Activated naive CD4-positive, alpha-beta T cell treated with anti-CD3 and anti-CD28 coated beads, Interleukin-2, amount 50 U/mL, for 16 hours (primary cell): ENCODE measurements at places on chromosomes 13 and 19.

GRCh38 chr13:99528547-99528946 lies 27.3 kb downstream of the TM9SF2 start:
- peak; percentile 29 for DNase-seq

DNA sequence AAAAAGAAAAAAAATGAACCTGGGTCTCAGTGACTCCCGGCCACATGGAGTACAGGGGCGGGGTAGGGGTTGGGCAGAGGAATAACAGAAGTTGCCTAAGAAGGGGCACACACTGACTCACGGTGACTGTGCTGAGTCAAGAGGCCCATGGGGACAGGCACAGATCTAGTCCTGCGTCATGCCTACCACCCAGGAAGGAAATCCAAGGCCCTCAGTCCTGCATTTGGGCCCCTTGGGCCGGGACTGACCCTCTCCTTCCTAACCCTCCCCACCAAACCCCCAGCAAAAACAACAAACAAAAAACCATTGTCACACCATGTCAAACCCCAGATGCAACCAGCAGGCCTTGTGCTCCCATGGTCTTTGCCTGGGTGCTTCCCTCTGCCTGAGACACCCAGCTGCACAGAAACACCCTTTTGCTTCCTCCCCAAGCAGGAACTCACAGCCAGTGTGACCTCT lies 9.6 kb upstream of the NOTCH3 start:
- DNase-seq = no peak

- no peak for DNase-seq
Measured at GRCh38 chr13:98824376-98825160, 72.1 kb upstream of the SLC15A1 start.

DNA sequence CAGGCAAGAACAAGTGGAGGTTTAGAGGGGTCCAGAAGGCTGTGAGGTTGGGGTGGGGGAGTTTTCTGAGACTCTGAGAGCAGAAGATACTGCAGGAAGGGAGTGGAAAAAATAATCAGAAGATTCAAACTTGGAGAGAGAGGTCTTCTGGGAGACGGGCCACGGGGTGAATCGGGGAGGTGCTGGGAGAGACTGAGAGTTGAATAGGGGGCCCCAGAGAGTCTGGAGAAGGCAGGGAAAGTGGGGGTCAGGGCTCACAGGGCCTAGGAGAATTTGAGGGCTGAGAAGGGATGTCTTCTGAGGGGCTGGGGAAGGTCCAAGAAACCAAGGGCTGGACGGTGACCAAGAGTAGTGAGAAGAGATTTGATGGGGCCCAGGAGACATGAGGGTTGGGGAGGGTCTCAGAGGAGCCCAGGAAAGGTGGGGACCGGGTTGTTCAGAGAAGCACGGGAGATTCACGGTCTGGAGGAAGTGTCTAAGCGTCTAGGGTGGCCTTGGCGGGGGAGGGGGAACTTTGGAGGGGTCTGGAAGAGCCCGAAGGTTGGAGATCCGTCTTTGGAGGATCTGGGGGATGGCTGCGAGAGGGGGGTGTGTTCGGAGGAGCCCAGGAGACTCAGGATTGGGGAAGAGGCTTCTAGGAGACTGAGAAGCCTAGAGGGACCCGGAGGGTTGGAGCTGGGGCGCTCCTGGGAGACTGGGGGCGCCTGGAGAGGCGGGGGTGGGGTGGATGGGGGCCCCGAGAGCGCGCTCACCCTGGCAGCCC lies 1.5 kb downstream of the KCNC3 start:
- DNase-seq = no peak

DNA sequence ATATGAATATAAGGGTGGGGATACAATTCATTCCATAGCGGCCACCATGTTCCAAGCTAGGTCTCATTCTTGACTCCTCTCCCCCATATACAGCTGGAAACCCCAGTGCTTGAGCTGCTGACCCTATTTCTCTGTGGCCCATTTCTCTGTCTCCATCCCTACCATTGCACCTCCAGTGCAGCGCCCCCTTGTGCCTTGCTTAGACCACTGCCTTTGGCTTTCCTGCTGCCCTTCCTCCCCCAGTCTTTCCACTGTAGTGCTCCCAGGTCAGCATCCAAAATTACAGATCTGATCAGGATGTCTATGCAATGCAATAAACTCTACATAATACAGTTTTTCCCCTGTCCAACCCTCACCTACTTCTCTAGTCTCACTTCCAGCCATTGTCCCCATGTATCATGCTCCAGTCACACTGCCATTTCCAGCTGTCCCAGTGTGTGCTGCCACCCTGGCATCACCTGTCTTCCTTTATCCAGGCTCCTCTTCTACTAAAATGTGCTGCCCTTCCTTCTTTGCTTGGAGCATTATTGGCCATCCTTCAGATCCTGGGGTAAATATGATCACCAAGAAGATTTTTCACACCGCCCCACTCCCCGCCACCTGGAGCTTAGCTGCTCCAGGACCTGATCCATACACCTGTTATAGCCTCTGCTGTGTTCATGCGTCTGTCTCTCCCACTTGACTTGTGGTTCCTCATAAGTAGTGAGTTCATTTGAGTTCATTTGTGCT lies 199.4 kb upstream of the IPO5 start:
- no peak for DNase-seq

DNA sequence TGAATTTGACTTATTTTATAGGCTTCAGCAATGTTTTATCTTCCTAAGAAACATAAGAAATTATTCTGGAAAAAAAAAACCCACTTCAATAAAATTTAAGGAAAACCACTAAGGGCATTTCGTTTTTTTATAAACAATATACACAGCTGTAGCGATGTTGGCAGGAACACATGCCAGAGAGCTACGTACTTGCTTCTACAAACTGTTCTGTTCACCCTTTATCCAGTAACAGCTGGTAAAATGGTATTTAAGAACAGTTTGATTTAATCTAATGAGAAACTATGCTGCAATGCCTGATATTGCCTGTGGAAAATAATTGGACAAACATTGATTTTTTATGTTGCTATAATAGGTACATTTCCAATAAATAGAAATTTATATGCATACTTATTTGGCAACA lies 137.2 kb upstream of the DACH1 start:
- DNase-seq = no peak

- DNase-seq = no peak
Measured at GRCh38 chr19:870963-871401, 11.5 kb downstream of the CFD start.

GRCh38 chr13:34523406-34523805 lies 418.7 kb upstream of the NBEA start:
- no peak for DNase-seq

DNA sequence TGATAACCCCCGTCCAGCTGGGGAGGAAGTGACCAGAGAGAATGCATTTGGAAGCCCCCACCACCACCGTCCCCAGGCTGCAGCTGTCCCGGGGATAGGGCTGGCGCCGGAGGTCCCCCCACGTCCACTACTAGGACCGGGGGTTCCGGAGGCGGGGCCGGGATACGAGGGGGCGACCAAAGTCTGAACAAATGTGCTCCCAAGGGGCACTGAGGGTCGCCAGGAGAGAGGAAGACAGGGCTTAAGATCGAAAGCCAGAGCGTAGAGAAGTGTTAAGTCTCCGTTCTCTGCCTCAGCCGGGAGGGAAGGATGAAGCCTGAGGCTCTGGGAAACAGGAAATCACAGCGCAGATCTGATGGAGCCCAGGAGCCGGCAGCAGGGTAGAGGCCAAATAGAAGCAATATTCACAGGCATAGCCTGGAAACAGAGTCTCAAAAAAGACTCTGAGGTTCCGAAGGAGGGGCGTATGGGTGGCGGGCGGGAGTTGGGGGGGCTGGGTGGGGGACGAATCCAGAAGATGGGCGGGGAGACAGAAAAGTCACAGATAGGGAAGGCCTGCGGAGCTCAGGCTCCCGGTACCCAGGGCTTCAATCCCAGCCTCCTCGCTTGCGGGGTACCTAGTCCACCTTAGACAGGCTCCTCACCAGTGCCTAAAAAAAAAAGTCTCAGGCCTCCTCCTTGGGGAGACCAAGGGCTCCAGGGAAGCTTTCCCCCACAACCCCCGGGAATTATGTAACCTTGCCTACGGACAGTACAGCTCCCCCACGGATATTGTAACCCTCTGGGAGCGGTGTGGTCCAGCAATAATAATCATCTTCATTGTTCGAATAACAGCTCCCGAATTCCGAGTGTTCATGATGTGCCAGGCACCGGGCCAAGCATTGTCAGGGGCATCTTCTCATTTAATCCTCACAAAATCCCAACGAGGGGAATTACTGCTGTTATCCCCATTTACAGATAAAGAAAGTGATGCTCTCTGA lies 1.1 kb upstream of the ERF start:
- DNase-seq = no peak

DNA sequence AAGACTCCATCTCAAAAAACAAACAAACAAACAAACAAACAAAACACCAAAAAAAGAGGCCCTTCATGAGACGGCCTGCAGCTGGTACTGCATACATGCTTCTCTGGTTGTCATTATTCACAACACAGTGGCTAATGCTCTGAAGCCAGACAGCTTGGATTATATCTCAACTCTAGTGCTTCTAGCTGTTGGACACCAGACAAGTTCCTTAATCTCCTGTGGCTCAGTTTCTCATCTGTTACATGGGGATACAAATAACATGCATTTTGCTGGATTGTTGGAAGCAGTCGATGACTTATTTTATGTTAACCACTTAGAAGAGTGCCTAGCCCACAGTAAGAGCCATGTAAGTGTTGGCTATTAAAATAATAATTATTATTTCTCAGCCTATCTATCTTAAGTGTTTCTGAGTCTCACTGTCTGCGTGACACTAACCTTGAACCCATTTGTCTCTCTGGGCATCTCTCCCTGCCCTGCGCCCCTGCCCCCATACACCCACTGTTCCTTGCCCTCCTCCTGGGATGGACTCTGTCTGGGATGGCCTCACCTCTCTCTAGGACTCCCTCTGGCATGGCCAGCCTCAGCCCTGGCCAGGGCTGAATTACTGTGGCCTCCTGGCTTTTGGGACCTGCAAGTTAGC lies 3.1 kb upstream of the JUNB start:
- DNase-seq = no peak

- DNase-seq = no peak
Measured at GRCh38 chr13:22168437-22169190, 497.7 kb downstream of the FGF9 start.

- peak; percentile 85 for DNase-seq
Measured at GRCh38 chr19:14496029-14496833, at the start of gene GIPC1. GIPC1 (minus strand) TSS chr19:14496127; CDS start chr19:14482976, 13,151 bp downstream.

DNA sequence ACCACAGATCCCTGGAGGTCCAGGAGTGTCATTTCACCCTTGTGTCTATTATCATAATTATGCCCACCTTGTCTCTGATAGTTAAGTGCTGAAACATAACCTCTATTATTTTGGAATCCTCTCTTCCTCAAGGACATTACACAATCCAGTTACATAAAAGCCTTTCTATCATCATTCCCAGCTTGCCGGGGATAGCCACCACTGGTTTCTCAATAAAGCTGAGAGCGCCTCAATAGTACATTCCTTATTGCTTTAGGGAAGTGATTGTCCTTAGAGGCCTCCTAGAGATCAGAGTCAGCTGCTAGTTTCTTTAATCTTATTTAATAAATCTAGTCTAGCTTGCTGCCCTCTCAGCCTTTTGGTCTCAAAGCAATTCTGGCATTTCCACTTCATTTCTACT lies 490.0 kb upstream of the ATXN8OS start:
- no peak for DNase-seq

GRCh38 chr19:39554701-39555311 lies 14.8 kb upstream of the EID2 start:
- no peak for DNase-seq

- DNase-seq = no peak
Measured at GRCh38 chr13:51800486-51800885, 3.5 kb downstream of the DHRS12 start.

DNA sequence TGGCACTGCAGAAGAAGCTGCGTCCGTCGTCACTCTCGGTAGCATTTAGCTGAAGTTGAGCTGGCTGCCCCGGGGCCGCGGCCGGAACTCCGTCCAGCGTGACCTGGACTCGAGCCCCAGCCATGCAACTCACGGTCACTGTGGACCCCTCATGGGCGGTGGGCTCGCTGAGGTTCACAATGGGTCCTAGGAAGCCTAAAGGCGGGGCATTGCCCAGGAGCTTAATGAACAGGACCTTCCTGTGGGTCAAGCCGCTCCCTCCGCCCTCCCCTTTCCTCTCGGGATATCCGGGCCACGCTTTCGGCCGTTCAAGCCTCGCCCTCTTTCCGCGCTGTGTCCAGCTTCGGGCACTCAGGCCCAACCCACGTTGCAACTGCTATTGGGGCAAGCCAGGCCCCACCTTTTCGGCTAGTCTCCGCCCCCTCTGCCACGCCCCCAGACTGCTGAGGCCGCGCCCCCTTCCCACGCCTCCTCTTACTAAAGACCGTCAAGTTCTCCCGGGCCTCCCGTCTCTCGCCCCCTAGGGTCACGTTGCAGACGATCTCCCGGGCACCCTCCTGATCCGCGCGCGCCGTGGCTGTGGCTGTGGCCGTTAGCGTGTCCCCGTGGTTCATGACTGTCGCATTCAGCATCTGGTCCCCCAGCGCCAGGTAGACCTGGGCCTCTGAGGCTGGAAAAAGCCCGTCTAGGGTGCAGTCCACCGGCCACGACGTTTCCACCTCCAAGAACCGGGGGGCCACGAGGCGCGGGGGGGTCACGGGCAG lies 1.4 kb upstream of the RAVER1 start:
- peak; percentile 49 for DNase-seq

GRCh38 chr13:101618440-101619187 lies 166.1 kb downstream of the ITGBL1 start:
- no peak for DNase-seq

- DNase-seq = no peak
Measured at GRCh38 chr13:85266771-85267170, 532.4 kb downstream of the SLITRK6 start.

GRCh38 chr13:108083056-108083455 lies 132.3 kb downstream of the LIG4 start:
- DNase-seq = no peak

DNA sequence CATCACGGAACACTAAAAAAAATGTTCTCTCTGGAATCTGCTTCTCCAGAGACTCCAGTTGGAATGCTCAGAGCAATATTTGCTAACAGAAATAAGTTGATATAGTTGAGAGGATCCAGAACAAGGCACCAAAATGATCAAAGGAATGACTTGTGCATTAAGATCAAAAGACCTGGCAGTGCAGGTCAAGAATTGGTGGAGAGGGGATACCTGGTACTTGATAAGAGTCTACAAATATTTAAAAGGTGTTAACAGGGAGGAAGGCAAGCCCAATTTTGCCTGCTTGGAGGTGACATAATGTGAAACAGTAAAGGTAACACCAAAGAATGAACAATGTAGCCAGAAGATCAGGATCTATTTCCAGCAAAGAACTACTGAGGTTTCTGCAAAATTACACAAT lies 20.0 kb upstream of the TNFRSF19 start:
- DNase-seq = no peak

DNA sequence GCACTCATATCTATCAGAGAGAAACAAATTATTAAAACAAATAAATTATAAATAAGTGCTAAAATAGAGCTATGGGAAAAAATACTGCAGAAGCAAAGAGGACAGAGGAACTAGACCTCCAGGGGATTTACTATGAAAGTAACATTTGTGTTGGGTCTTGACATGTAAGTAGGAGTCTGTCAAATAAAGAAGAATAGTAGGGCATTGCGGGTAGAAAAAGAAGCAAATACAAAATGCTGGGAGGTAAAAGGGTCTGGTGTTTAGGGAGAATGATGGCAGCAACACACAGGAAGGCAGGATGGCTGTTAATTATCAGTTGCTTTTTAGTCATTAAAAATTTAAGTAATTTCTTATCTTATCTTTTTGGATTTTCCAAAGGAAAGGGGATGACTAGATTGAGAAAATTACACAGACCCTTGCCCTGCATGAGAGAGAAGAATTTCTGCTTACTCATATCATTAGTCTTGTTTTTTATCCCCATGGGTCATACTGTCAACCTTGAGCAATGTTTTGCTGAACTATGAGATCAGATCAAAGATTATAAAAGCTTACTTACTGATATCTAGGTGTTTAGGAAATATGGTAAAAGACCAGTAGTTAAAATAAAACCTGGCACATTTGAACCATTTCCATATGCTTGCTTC lies 472.7 kb downstream of the DIAPH3 start:
- no peak for DNase-seq

GRCh38 chr13:112910016-112910415 lies 59.0 kb upstream of the MCF2L start:
- no peak for DNase-seq
